Activated naive CD4-positive, alpha-beta T cell treated with anti-CD3 and anti-CD28 coated beads, Interleukin-2, amount 50 U/mL, for 16 hours (primary cell): ENCODE measurements at places on chromosomes 6 and 20.

GRCh38 chr6:27130668-27131428 lies 116.7 kb upstream of the PRSS16 start:
- no peak for DNase-seq

DNA sequence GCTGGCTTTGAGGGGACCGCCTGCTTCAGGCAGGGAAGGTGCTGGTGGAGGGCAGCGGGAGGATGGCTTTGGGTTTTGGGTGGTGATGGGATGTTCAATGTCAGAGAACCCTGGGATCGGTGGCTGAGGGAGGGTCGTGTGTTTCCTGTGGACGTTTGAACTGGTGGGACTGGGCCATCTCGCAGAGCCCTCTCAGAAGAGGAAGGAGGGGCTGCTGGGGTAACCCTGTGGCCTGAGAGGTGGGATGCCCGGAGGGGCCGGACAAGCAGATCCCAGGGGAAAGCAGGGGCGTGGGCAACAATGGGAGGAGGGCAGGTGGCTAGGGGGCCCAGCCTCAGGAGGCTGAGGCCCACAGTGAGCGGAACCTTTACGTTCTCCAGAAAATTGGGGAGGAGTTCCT lies 34.9 kb downstream of the PYGB start:
- peak; percentile 2 for DNase-seq

- DNase-seq = no peak
These were observed 169.1 kb upstream of the PTCHD4 start for GRCh38 chr6:48280035-48280620.

DNA sequence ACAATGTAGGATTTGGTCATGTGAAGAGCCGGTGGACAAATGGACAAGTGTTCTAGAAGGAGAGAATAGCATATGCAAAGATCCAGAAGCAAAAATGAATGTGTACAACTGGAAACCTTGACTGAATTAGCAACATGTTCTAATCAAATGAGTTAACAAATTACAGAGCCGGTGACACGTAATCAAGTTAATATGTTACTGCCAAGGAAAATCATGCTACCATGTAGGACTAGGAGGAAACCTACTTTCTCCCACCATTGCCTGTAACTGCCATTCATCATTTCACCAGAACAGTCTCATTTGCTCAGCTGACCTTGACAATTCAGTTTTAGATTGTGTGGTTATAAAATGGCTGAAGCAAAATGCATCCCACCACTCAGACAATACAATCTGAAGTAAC lies 179.4 kb downstream of the KIF16B start:
- no peak for DNase-seq

GRCh38 chr6:328136-328670 lies 35.9 kb downstream of the DUSP22 start:
- DNase-seq = no peak

GRCh38 chr6:22350109-22350508 lies 53.3 kb upstream of the PRL start:
- no peak for DNase-seq

DNA sequence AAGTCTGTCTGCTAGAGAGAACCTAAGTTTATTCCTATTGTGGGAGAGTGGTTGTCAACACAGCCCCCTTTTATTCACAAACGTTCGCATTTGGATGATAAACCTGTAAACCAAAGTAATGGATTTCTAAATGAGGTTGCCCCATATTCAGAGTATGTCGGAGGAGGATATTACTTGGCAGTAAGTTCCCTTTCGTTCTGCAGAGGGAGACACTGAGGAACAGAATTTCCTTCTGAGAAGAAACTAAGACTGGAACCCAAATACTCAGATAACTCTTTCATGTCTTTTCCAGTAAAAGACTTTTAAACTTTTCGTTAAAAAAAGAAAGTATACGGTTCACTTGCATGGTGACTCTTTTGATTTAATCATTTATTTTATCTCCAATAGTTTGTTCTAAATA lies 754.6 kb upstream of the MMS22L start:
- no peak for DNase-seq

- no peak for DNase-seq
These were observed 82.8 kb downstream of the MLIP start for GRCh38 chr6:54194067-54194466.

- DNase-seq = no peak
These were observed 1.2 kb downstream of the WTAP start for GRCh38 chr6:159728531-159728964.

GRCh38 chr6:128438393-128438792 lies 82.0 kb downstream of the PTPRK start:
- no peak for DNase-seq

DNA sequence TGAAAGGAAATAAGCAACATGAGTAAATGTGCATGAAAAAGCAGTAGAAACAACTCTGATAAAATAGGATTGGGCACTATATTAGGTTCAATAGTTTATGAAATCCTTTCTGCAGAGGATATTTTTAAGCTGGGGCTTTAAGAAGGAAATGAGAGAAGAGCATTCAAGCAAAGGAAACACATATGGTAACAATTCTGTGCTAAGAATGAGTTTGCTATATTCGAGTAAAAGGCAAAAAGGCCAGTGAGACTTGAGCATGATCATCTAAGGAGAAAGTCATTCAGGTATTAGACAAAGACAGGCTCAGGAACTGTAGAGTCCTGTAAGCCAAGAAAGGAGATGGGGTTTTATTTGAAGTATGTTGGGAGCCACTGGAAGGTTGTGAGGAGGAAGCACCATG lies 387.1 kb upstream of the FLRT3 start:
- no peak for DNase-seq

- no peak for DNase-seq
These were observed 3.5 kb downstream of the SIRT5 start for GRCh38 chr6:13577926-13578325.

DNA sequence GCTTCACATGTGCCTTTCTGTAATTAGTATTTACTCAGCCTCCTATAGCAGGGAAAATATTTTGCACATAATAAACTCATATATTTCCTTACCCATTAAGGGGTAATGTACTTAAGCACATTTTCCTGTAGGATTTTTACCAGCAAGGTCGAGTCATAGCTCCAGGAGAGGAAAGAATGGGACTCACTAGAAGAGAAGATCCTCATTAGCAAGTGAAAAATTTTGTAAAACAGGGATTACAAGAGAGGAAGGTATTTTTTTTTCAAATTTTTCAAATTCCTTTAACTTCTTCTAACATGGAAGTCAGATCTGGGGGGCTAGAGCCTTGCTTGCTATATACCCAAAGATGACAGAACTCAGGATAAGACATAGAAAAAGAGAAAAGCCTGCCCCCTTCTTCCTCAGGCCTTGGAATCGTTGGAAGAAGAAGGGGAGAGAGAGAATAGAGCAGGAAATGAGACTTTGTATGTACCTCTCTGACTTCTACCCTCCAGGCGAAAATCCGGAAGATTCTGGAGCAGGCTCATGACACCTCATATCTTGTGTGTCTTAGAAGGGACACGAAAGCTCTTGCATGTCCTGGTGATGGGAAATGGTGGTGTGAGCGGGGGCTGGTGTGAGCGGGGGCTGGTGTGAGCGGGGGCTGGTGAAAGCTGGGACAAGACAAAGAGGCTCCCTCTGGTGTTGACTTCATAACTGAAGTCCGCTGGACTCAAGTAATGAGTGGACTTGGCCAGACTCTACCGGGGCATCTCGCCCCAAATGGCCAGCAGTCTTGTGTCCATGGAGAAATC lies 256.9 kb upstream of the PLCB4 start:
- DNase-seq = no peak

GRCh38 chr6:55530931-55531330 lies 48.1 kb downstream of the HMGCLL1 start:
- DNase-seq = no peak
